ENCODE measurements at places on chromosomes 2 and 18.

DNA sequence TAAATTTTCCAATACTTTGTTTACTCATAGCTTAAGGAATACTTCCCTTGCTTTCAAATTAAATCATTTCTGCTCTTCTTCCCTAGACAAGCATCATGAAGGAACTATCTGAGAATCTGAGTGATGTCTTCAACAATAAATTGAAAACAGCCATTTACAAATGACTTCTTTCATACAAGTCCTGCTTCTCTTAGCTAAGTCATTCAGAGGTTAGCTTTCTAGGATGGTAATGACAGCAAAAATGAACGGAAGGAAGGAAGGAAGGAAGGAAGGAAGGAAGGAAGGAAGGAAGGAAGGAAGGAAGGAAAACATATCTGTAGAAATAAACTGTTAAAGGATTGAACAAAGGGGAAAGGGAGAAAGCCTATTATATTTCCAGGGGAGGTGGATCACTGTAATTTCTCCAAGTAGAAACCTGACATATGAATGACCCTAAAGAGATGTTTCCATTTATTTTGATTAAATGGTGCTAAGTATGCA is 335.0 kb upstream of the KYNU start:
- H3K27me3 ChIP-seq, result peaks cover 2% of the 10 kb centered on the region
- no peak overlapping the region for H3K27ac ChIP-seq
- no peaks in the 10 kb centered on the region for H3K4me1 ChIP-seq
- no peak overlapping the region for H3K4me3 ChIP-seq
- H3K36me3 ChIP-seq, result no peaks in the 10 kb centered on the region
- no peak for DNase-seq

- H3K27ac ChIP-seq, result no peak overlapping the region
- no peaks in the 10 kb centered on the region for H3K36me3 ChIP-seq
- H3K4me1 ChIP-seq, result no peaks in the 10 kb centered on the region
- no peak for DNase-seq
Measured at GRCh38 chr2:143889216-143889615, 630.7 kb downstream of the ZEB2 start.

- no peak for DNase-seq
- H3K27ac ChIP-seq, result no peak overlapping the region
- no peaks in the 10 kb centered on the region for H3K27me3 ChIP-seq
- no peaks in the 10 kb centered on the region for H3K36me3 ChIP-seq
- H3K4me1 ChIP-seq, result no peaks in the 10 kb centered on the region
Measured at GRCh38 chr2:122977580-122977979, 1047.5 kb upstream of the CNTNAP5 start.

- peaks cover 1% of the 10 kb centered on the region for H3K27me3 ChIP-seq
- no peak overlapping the region for H3K27ac ChIP-seq
- H3K4me1 ChIP-seq, result no peaks in the 10 kb centered on the region
Measured at GRCh38 chr2:173404841-173405750, 50.4 kb downstream of the CDCA7 start.

GRCh38 chr2:27351802-27352598 is 4.6 kb downstream of the GTF3C2 start:
- DNase-seq, result no peak
- H3K4me1 ChIP-seq, result no peaks in the 10 kb centered on the region
- no peaks in the 10 kb centered on the region for H3K27me3 ChIP-seq
- no peaks in the 10 kb centered on the region for H3K36me3 ChIP-seq
- H3K27ac ChIP-seq, result no peak overlapping the region

- no peaks in the 10 kb centered on the region for H3K4me1 ChIP-seq
- H3K36me3 ChIP-seq, result no peaks in the 10 kb centered on the region
- H3K27me3 ChIP-seq, result peaks cover 2% of the 10 kb centered on the region
- no peak for DNase-seq
- no peak overlapping the region for H3K27ac ChIP-seq
Measured at GRCh38 chr18:10209302-10209701, 245.1 kb upstream of the APCDD1 start.

- no peaks in the 10 kb centered on the region for H3K4me1 ChIP-seq
- H3K36me3 ChIP-seq, result no peaks in the 10 kb centered on the region
- H3K4me3 ChIP-seq, result no peak overlapping the region
- no peak overlapping the region for H3K27ac ChIP-seq
- H3K27me3 ChIP-seq, result no peaks in the 10 kb centered on the region
- no peak for DNase-seq
Measured at GRCh38 chr2:157938556-157938955, 62.4 kb upstream of the ACVR1 start.

GRCh38 chr2:173058097-173058496 is 17.5 kb upstream of the MAP3K20 start:
- H3K36me3 ChIP-seq, result no peaks in the 10 kb centered on the region
- no peaks in the 10 kb centered on the region for H3K27me3 ChIP-seq
- H3K4me3 ChIP-seq, result no peak overlapping the region
- H3K27ac ChIP-seq, result no peak overlapping the region

DNA sequence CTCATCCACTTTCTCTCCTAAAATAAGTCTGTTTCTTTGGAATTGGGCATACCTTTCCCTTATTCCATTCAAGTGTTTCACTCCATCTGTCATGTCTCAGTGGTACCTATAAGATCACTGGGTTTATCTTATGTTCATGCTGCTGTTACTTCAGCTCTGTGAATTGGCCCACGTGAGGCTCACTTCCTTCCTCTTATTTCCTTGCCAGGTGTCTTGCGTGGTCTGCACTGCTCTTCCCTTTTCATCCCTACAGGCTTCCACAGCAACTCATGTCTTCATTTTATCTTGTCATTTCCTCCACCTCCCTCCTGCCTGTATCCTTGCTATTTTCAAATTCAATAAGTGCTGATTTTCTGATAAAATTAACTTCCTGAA is 159.1 kb upstream of the ALPP start:
- H3K27ac ChIP-seq, result no peak overlapping the region
- DNase-seq, result no peak
- H3K27me3 ChIP-seq, result no peaks in the 10 kb centered on the region
- no peak overlapping the region for H3K4me3 ChIP-seq
- H3K4me1 ChIP-seq, result peaks cover 5% of the 10 kb centered on the region
